ENCODE measurements at places on chromosomes 12 and 14. TPM values are rescaled to one million over a fixed set of nuclear protein-coding genes. Genes with fewer than 3 reads are reported as not detected.

DNA sequence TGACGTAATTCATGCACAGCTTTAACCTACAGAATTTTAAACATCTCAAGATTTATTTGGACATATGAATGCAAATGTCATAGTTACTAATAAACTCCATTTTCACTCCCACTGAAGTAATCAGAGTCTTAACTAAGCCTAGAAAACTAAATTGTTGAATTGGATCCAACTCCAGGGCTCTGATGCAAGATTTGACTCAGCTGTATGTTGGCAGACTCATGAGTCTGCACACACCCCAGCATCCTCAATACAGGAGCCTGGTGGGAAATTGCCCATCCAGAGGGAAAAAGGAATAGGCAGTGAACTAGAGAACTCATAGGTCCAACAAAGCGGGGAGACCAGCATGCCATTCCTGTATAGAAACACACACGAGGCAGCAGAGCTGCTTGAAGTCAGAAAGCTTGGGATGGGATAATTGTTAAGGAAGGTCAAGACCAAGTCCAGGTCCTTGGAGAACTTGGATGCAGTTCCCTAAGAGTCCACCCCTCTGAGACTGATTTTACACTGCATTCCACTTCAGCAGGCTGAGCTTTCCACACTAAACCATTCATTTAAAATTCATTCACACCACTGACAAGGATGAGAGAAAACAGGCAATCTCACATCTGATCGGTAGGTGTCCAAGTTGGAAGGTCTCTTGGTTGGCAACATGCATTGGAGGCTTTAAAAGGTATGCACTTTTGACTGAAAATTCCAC lies 14.4 kb downstream of the TMTC1 start:
- H3K4me3 ChIP-seq: no peak overlapping the region
- DNase-seq: no peak
- H3K36me3 ChIP-seq: no peaks in the 10 kb centered on the region
- no peaks in the 10 kb centered on the region for H3K4me1 ChIP-seq
- no peak overlapping the region for H3K27ac ChIP-seq

DNA sequence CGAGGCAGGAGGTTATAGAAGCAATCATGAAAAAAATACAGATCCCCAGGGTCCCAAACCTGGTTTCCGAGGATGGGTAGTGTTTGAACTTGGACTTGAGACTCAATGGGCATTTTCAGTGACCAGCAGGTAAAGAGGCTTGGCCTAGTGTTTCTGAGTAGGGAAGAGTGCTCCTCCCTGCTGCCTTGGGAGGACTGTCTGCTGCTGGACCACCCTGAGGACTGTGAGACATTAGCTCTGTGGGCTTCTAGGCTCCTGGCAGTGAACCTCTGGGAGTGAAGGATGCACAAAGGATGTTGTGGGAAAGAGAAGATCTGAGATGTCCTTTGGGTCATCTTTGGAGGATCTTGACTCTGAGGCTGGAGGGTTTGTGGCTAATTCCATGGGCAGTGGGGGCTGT lies 30.5 kb downstream of the ANKRD9 start:
- DNase-seq: no peak
- no peaks in the 10 kb centered on the region for H3K4me1 ChIP-seq
- H3K4me3 ChIP-seq: no peak overlapping the region
- H3K36me3 ChIP-seq: no peaks in the 10 kb centered on the region
- H3K27me3 ChIP-seq: no peaks in the 10 kb centered on the region

DNA sequence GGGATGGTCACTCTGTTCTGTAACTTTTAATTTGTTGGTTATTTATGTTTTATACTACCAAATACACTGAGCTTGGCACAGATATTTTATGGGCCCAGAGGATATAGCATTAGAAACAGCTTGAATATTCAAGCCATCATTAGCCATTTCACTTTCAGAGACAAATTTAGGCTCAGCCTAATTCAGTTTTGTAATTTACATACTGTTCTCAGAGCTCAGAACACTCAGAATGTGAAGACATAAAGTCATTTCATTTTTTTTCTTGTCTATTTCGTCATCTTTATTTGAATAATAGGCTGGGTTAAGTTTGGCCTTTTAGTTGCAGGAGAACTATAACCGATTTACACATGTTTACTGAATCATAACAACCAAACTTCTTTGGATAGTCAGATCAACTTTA lies 361.7 kb downstream of the SNAPC1 start:
- no peak overlapping the region for H3K27ac ChIP-seq
- H3K36me3 ChIP-seq: no peaks in the 10 kb centered on the region
- H3K4me1 ChIP-seq: no peaks in the 10 kb centered on the region
- peaks cover 24% of the 10 kb centered on the region for H3K27me3 ChIP-seq
- H3K4me3 ChIP-seq: no peak overlapping the region
- DNase-seq: no peak

- DNase-seq: no peak
- no peaks in the 10 kb centered on the region for H3K36me3 ChIP-seq
- H3K4me1 ChIP-seq: peaks cover 65% of the 10 kb centered on the region
- H3K4me3 ChIP-seq: no peak overlapping the region
Measured at GRCh38 chr12:46660719-46661109, 165.1 kb downstream of the SLC38A4 start.

- H3K4me3 ChIP-seq: no peak overlapping the region
- H3K4me1 ChIP-seq: peaks cover 13% of the 10 kb centered on the region
- no peaks in the 10 kb centered on the region for H3K36me3 ChIP-seq
- peak; percentile 31 for DNase-seq
- no peak overlapping the region for H3K27ac ChIP-seq
Measured at GRCh38 chr12:89988188-89988915, 279.7 kb upstream of the ATP2B1 start.

DNA sequence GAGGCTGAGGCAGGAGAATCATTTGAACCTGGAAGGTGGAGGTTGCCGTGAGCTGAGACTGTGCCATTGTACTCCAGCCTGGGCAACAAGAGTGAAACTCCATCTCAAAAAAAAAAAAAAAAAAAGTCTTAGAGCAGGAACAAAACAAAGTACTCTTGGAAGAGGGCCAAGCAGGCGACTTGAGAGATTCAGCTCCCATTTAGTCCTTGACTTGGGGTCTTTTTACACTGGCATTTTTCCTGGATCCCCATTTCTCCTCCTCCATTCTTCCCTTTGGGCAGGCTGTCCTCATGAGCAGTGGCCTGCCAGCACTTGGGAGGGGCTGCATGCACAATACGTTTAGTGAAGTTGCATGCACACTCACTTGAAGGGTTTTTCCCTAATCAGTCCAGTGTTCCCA lies 72.9 kb downstream of the C14orf132 start:
- H3K27ac ChIP-seq: no peak overlapping the region
- H3K36me3 ChIP-seq: no peaks in the 10 kb centered on the region
- H3K27me3 ChIP-seq: no peaks in the 10 kb centered on the region
- H3K4me1 ChIP-seq: peaks cover 4% of the 10 kb centered on the region

- no peak for DNase-seq
- H3K36me3 ChIP-seq: no peaks in the 10 kb centered on the region
- no peak overlapping the region for H3K4me3 ChIP-seq
- H3K4me1 ChIP-seq: no peaks in the 10 kb centered on the region
- no peak overlapping the region for H3K27ac ChIP-seq
Measured at GRCh38 chr12:121489874-121490273, 90.0 kb downstream of the RNF34 start.

DNA sequence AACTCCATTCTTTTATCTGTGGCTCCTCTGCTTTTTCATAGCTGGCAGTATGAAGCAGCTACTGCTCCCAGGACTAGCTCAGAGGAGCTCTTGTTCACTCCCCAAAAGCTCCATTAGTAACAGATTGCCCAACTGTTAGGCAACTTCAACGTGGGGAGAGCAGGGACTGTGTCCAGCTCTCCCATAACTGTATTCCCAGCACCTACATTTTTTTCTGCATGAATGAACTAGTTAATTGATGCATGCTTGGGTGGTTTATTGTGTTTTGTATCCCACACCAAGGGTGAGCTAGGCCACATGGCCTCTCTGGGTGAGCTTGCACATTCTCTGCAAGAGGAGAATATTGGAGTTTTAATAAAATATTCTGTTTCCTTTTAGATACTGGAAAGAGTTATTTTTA lies 15.2 kb downstream of the STON2 start:
- DNase-seq: peak; percentile 29
- H3K27me3 ChIP-seq: no peaks in the 10 kb centered on the region
- no peak overlapping the region for H3K27ac ChIP-seq
- no peaks in the 10 kb centered on the region for H3K36me3 ChIP-seq
- peaks cover 4% of the 10 kb centered on the region for H3K4me1 ChIP-seq

DNA sequence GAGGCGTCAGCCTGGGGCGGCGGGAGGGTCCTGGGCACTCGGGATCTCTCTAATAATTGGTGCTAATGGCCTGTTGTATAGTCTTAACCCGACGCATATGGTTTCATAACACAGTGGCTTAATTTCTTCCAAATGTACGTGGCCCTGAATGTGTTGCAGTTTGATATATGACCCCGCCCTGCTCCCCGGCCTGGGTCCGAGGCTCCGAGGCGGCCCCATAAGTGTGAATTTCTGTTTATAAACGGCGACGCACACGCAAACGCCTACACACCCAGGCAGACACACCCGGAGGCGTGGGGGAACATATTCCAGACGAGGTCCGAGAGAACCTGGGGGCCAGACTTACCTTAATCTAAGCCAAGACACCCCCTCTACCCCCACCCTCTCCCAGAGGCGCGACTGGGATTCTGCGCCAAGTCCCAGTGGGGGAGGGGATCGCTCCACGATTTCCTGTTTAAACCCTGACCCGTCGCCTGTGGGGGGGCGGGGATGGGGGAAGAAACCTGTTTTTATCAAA lies 9.7 kb upstream of the HOXC6 start:
- no peaks in the 10 kb centered on the region for H3K27me3 ChIP-seq
- H3K4me3 ChIP-seq: peak overlapping the region; percentile 68
- peak; percentile 80 for DNase-seq

- no peaks in the 10 kb centered on the region for H3K27me3 ChIP-seq
- H3K27ac ChIP-seq: no peak overlapping the region
- DNase-seq: no peak
- no peaks in the 10 kb centered on the region for H3K36me3 ChIP-seq
Measured at GRCh38 chr12:85843606-85844310, 7.5 kb upstream of the RASSF9 start.

- H3K4me1 ChIP-seq: peaks cover 6% of the 10 kb centered on the region
- DNase-seq: no peak
- no peak overlapping the region for H3K4me3 ChIP-seq
- no peaks in the 10 kb centered on the region for H3K27me3 ChIP-seq
Measured at GRCh38 chr14:101624536-101624935, 63.2 kb downstream of the DIO3 start.

GRCh38 chr12:113766131-113766878 lies 199.8 kb downstream of the RBM19 start:
- no peak overlapping the region for H3K27ac ChIP-seq
- no peaks in the 10 kb centered on the region for H3K36me3 ChIP-seq
- H3K27me3 ChIP-seq: peaks cover 9% of the 10 kb centered on the region
- DNase-seq: peak; percentile 11
- H3K4me1 ChIP-seq: peaks cover 7% of the 10 kb centered on the region
- H3K4me3 ChIP-seq: no peak overlapping the region

DNA sequence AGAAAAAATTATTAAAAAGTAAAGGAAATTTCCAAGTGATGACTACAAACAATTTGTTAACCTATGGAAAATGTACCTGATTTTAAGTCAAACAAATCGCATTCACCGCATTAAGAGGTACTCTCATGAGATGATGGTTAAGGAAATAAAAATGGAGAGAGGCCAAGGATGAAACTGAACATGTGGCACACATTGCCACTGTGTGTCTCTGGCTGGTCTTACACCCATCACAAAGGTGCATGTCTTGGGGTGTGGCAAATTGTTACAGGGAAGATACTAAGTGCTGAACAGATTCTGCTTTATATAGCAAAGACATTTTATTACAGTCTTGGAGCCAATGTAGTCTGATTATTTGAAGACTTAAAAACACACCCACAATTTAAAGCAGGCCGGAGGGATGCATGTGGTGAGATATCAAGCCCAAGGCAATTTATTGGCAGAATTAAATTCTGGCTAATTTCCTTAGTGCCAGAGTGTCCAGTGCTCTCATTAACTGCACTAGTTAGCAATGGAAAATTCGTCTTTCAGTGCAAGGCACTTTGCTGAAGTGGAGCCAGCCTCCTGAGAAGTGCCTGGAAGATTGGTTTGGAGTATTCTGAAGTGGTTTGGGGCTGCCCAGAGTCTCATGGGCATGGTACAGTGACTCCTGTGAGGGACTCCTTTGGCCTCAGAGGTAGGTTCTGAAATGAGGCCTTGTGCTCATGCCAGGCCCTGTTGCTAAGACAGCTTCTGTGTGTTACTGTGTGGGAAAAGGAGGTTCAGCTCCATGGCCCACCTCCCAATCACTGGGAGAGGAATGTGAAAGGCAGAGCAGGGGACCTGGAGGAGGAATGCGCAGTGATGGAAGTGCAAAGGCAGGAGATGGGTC lies 166.9 kb downstream of the BRMS1L start:
- no peaks in the 10 kb centered on the region for H3K4me1 ChIP-seq
- H3K4me3 ChIP-seq: no peak overlapping the region
- H3K36me3 ChIP-seq: no peaks in the 10 kb centered on the region
- H3K27me3 ChIP-seq: no peaks in the 10 kb centered on the region

GRCh38 chr14:42523666-42524065 lies 917.0 kb downstream of the LRFN5 start:
- no peaks in the 10 kb centered on the region for H3K36me3 ChIP-seq
- H3K27me3 ChIP-seq: no peaks in the 10 kb centered on the region
- H3K4me3 ChIP-seq: no peak overlapping the region
- H3K27ac ChIP-seq: no peak overlapping the region
- H3K4me1 ChIP-seq: no peaks in the 10 kb centered on the region
- DNase-seq: no peak

DNA sequence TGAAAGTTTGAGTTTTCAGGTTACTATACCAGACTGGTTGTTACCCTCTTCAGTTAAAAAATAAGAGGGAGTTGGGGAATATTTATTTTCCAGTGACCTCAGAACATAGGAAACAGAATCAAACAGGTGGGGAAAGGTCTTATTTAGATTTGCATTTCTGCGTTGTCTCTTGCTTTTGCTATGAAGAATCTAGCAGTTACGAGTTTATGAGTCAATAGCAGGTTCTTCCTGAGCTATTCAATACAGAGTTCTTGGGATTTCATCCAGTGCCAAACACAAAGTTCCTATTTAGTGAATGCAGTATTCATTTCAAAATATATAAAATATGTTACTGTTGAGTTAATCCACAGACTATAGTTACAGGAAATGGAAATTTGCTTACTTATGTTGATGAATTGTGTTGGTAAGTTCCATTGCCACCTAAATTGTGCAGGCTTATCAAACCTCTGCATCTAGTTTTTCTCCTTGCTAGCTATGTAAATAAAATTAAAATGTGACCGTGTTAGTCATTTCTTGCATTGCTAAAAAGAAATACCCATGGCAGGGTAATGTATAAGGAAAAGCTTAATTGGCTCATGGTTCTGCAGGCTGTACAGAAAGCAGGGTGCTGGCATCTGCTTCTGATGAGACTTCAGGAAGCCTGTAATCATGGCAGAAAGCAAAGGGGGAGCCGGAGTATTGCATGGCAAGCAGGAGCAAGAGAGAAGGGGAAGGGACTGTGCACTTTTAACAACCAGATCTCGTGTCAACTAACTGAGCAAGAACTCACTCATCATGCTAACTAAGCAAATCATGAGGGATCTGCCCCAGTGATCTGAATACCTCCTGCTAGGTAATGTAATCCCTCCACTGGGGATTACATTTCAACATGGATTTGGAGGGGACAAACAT lies 110.2 kb downstream of the KTN1 start:
- no peaks in the 10 kb centered on the region for H3K36me3 ChIP-seq
- H3K4me3 ChIP-seq: no peak overlapping the region

The ESR2 gene
- total RNA-seq: 0.46 TPM

The MUCL1 gene
- total RNA-seq: not detected

The LUM gene
- total RNA-seq: 0.42 TPM

The CLEC4D gene
- total RNA-seq: not detected

The IL22 gene
- not detected for total RNA-seq

The KRT74 gene
- total RNA-seq: not detected

Data from A673 (cell line).